Stimulated activated CD4-positive, alpha-beta T cell treated with anti-CD3 and anti-CD28 coated beads, Interleukin-1b, Interleukin-23, amount 100 ng/mL, for 4 hours (primary cell): ENCODE measurements at places on chromosomes 2 and 18.
A peak's percentile ranks its signal among the peaks of the same experiment; 100 is the strongest.

DNA sequence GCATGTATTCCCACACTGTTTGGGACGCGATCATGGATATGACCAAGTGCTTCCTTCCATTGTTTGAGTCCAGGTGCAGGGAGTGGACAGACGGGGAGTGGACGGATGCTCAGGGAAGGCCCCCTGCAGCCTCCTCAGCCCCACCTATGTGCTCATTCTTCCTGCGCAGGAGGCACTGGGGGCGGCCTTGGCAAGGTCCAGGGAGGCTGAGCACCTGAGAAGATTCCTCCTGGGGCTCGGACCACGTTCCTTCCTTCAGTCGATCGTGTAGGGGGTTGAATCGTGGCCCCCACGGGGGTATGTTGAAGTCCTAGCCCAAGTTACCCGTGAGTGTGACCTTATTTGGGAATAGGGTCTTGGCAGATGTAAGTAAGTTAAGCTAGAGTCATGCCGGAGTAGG, 60.4 kb downstream of the ASB1 start:
- DNase-seq: no peak

DNA sequence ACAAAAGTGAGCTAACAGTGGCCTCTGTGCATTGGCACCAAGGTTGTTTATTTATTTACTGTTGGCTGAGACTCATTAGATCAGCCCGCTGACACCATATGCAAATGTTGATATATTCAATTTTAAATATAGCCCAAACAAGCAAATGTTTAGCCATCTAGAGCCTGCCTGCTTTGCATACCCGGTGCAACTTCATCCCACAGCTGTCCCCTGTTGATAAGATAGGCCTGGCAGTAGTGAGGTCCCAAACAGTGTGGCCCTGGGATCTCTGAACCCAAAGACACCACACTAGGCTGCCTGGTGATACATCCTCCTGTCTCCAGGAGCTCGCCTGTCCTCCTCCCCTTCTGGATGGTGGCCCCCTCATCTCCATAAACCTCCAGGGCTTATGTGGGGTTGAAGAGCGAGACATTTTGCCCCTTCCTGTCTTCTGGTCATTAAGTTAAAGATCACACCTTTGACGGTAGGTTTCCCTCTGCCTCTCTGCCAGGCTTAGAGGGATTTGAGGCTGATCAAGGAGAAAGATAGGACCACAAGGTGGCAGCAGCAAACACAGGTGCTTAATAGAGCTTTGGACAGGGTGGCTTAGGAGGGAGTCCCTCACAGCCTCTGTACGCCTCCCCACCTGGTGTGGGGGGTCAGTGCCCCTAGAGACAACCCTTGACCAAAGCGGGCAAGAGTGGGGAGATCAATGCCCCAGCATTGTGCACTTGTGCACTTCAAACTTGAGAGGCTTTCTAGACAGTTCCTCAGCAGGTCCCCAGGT, 23.7 kb upstream of the MYO5B start:
- DNase-seq: no peak

DNA sequence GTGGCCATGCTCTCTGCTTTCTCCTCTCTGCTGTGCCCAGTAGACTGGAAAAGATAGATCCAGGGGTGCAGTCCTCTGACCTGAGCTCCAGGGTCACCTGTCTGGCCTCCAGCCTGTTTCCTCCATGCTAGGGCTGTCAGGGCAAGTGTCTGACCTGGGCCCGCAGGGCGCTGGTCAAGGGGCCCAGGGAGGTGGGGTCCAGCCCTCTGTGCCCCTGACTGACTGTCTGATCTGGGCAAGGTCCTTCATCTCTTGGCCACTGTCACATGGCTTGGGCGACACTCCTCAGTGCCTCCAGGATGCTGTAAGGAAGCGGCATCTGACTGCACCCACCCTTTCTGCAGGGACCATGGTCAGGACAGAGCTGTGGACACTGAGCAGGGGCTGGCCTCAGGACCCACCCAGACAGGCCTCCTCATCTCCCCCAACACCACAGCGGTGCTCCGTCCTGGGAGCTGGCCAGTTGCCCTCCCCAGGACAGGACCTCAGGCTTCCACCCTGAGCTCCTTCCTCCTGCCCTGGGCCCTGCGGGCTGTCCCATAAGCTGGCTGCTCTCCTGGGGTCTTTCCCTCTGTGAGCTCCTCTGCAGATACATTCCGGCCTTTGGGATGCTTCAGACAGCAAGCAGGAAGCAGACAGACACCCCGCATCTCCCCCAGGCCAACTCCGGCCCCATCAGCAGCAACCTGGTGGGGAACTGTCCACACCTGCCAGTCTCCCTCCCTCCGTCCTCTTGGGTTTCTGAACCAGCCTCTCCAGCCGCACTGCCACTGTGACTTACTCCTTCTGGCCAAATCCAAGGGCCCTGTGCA, 21.2 kb upstream of the ALPI start:
- no peak for DNase-seq

DNA sequence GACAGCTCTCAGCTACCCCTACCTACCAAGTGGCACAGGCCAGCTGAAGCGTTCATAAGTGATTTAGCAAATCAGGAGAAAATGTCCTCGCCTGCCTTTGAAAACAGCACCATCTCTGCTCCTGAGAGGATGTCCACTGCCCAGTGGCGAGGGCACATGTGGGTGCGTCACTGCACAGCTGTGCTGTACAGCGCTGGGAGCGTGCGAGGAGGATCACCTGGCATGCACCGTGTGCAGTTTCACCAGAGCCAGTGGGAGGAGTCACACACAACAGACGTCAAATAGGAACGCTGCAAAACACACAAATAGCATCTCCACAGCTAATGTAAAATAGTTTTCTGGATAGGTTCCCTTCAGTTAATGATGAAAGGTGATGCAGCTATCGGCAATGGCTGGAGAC, 154.1 kb downstream of the HDAC4 start:
- DNase-seq: no peak

GRCh38 chr2:10568736-10569432, 120.8 kb upstream of the ODC1 start:
- no peak for DNase-seq

DNA sequence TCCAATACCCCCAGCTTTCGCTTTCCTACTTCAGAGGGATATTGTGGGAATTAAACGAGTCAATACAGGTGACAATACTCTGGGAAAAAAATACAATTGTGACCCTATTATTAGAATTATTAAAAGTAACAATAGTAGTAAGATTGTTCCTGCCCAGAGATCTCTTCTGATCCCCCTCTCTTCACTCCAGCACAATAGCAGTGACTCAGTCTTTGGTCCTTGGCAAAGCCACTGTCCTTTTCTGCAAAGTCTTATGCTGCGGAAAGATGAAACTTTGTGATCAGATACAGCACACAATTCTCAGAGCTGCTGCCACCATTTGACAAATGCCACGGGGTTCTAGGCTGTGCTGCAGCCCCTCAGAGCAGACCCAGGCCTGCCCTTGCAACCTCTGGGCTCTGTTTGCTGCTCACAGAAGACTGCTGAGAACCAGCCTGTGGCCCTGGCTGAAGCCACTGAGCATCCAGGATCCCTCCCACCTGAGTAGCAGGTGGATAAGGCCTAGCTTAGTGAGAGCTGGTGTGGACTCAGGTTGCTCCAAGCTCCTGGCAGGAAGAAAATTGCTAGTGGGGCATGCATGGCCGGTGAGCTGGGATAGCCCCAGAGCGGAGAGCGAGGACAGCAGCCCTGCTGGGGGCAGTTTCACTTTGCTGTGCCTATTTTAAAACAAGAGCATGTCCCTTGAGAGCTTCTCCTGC, 60.1 kb upstream of the ROCK2 start:
- no peak for DNase-seq

DNA sequence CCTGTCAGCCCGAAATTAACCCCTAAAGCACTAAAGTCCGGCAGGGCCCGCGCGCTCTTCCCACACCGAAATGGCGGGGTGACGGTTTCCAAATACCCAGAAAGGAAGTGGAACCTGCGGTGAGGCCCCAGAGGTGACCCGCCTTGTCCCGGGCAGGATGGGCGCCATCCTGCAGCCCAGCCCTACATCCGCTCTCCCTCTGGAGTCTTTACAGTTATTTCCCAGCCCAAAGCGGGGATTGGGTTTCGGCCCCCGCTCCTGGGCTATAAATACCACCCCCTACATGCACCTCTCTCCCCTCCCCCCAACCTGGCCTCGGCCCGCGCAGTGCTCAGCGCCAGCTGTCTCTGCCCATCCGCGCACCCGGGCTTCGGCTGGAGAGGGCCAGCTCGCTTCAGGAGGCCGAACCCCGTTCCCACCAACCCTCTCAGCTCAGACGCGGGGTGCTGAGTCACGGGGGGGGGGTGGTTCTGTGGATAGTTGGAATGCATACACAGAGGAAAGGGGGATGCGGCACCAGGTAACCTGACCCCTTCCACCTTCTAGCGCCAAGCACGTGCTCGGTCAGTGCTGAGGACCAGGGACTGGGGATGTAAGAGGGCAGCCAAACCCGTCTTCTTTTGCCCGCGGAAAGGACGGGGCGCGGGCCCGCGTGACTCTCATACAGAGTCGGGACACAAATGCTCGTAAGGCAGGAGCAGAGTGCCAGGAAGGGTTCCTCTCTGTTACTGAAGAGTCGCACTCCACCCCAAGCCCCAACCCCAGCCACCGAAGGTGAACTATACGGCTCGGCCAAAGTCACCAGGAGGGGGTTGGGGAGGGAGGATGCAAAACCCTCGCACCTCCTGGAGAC, at the start of gene TUBA4B:
TUBA4B (plus strand) TSS at position 344 of the 853 bp plus-strand sequence; CDS start at position 509, 165 bp downstream.
- peak; percentile 30 for DNase-seq
